CD4-positive, alpha-beta T cell treated with Interleukin-21 for 1 hour (primary cell): ENCODE measurements at places on chromosomes 7 and 10.
A peak's percentile ranks its signal among the peaks of the same experiment; 100 is the strongest.

DNA sequence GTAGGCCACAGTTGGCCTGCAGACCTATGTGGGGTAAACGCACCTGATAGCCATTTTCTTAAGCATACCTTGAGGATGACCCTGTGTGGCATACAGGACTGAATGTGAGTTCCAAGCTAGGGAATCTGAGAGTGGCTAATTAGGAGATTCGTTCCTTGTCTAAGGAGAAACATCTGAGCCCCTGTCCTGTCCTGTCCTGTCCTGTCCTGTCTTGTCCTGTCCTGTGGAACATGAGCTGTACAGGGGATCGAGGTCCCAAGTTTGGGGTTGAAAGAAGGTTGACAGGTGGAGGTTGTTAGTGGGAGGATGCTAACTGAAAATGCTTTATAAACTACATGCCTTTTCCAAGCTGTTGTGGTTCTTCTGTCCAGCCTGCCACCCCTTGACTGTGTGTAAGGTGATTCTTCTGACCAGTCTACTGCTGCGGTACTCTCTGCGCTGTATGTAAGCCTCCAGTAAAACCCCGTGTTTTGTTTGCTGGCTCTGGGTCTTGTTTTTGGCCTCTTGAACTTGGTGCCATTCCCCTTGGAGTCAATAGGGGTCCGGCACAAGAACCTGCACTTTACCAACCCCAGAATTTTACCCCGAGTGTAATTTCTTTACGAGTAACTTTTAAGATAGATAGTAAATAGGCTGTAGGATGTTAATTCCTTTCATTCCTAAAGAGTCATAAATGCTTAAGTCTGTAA, 26.4 kb downstream of the ZNRF2 start:
- no peak for DNase-seq

GRCh38 chr10:123494301-123494808, 171.8 kb upstream of the GPR26 start:
- DNase-seq: no peak

GRCh38 chr10:129511086-129511485, 44.0 kb downstream of the MGMT start:
- no peak for DNase-seq

DNA sequence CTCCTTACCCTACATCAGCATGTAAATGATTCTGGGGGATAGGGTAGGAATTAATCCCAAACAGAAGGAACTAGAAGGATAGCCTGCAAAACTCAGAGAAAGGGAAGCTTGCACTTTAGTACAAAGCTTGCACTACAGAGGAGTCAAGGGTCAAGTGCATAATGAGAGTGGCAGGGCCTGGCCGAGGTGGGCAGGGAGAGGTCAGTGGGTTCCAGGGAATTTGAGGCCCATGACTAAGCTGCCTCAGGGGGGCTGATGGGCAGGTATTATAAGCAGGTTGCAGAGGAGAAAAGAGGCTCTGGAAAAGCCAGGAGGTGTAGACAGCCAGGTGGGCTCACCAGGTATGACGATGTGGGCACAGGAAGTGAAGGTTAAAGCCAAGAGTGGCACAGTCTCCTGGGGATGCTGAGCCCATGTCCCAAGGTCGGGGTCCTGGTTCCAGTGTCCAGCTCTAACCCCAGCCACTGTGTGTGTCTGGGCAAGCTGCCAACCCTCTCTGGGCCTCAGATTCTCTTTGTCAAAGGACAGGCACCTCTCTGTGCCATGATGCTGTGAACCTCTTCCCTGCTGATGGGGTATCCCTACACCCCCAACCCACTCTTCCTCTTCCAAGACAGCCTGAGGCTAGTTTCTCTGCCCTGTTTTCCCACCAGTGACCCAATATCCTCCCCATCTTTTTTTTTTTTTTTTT, 32.0 kb upstream of the ELN start:
- DNase-seq: no peak

GRCh38 chr7:20351901-20352300, 21.2 kb downstream of the ITGB8 start:
- DNase-seq: no peak

DNA sequence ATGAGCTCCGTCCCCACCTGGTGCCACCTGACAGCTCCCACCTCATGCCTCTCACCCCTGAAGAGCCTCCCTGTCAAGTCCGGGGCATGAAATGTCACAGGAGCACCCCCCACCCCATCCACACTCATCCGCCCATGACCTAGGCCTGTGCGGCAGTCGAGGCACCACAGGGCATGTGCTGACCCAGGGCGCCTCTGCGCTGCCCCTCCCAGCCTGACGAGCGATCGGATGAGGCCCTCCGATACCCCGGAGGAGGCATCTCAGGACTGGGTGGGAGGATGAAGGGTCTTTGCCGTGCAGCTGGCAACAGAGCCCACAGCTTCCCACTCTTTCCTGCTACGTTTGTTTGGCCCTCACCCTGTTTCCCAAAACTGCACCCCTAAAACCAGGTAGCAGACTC, 184.4 kb upstream of the TCERG1L start:
- DNase-seq: no peak

GRCh38 chr7:50792342-50793119, 9.8 kb upstream of the GRB10 start:
- DNase-seq: no peak

DNA sequence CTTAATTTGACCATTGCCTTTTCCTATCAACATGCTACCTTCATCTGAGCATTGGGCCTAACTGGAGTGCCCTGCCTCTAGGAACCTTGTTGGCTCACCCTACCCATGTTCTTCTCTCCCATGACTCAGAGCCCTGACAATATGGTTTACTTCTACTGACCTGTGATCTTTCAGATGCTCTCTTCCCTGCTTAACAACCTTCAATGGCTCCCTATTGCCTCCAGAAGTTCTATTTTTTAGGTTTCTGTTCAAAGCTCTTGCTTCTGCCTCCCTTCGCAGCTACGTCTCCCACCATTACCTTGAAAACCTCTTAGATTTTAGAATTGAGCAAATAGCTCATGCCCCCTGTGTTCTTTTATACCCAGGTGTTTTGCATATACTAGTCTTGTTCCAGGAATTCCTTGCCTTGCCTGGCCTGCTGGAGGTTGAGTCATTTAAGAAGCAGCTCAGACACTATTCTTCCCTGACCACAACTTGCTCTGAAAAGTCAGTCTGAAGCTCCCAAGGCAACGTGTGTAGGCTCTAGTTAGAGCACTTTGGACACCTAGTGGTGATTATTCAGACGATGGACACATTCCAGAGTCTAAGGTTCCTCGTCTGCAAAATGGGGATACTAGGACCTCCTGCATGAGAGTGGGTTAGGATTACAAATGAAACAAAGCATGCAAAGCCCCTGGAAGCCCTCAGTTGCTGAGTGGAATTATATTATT, 64.4 kb upstream of the EMX2 start:
- no peak for DNase-seq

DNA sequence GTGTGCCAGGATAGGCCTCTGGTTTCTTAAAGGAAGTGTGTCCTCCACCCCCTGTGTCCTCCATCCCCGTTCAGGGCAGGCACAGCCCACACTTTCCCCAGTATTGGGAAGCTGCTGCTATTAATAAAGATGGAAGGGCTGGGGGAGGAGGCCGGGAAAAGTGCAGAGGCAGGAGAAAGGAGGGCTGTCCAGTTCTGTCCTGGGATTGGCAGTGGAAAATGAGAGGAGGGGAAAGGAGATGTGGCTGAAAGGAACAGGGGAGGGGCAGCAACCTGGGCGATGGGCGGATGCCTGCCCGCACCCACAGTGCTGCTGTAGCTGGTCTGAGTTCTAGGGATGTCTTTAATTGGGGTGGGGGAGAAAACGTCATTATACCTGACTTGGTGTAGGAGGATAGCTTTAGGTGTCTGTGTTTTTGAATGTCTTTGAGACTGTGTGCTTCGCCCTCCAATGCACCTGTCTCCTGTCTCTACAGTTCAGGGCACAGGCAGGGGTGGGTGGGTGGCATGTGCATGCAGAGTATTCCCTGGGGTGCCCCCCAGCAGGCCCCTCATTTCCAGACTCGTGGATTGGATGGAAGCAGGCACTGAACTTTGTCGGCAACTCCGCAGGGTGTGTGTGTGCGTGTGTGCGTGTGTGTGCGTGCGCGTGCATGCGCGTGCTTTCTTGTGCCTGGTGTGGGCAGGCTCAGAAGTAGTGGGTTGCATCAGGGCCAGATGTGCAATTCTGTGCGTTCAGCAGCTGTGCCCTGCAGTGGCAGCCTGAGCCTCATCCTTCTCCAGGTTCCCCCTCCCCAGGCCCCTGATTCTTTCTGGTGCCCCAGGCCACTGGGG, 2.5 kb downstream of the TRIM8 start:
- DNase-seq: peak; percentile 53

GRCh38 chr10:6647811-6648526, 67.9 kb upstream of the PRKCQ start:
- peak; percentile 77 for DNase-seq

DNA sequence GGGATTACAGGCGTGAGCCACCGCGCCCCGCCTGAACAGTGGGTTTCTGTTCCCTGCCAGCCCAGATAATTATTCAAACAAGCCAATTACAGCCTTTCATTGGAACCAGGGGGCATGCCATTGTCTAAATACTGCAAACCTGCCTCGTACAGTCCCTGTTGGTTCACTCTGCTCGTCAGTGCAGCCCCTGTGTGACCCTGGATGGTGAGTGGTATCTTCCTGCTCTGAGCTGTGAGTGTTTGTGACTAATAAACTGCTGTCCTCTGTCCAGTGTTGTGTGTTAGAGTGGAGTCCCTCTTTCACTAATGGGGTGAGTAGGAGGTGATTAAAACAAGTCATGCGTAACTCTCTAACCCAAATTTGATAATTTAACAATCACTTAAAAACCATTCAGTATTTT, 176.5 kb upstream of the FAM3C start:
- DNase-seq: no peak

GRCh38 chr10:116098411-116099022, 174.5 kb downstream of the GFRA1 start:
- no peak for DNase-seq

GRCh38 chr7:69759373-69759772, 161.1 kb downstream of the AUTS2 start:
- no peak for DNase-seq

DNA sequence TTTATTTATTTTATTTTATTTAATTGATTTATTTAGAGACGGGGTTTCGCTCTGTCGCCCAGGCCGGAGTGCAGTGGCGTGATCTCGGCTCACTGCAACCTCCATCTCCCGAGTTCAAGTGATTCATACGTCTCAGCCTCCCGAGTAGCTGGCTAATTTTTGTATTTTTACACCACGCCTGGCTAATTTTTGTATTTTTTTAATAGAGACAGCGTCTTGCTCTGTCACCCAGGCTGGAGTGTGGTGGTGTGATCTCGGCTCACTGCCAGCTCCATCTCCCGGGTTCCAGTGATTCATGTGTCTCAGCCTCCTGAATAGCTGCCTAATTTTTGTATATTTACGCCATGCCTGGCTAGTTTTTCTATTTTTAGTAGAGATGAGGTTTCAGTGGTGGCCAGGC, 34.2 kb downstream of the AP5Z1 start:
- no peak for DNase-seq

DNA sequence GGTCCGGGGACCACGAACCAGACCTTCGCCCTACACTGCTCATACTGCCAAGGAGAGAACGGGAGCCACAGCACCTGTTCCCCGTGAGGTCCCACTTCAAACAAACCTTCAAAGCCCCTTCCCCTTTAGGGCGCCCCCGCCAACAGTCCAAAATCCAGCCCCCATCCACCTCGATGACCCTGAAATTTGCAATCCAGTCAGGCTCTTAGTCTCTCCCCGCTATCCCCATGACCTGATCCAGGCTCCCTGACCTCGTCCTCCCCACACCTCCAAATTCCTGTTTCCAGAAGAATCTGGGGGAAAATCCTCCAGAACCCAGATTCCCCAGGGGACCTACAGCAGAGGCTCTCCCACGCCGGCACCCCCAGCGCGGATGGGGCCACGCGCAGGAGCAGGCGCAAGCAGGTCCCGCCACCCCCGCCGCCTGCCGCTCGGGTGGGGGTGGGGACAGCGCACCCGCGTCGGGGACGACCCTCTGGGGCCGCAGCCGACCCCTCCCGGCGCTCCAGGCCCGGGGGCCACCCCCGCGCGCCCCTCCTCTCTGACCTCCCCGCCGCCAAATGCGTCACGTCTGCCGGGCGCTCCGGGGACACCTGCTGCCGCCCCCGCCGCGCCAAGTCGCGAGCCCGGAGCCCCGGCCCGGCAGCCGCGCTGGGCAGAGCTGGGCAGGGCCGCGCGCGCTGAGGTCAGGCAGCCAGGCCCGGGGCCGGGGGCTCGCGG, 753 bp downstream of the CAMK2B start:
- DNase-seq: no peak

- DNase-seq: no peak
Measured at GRCh38 chr7:151761231-151761630, 115.7 kb downstream of the PRKAG2 start.

DNA sequence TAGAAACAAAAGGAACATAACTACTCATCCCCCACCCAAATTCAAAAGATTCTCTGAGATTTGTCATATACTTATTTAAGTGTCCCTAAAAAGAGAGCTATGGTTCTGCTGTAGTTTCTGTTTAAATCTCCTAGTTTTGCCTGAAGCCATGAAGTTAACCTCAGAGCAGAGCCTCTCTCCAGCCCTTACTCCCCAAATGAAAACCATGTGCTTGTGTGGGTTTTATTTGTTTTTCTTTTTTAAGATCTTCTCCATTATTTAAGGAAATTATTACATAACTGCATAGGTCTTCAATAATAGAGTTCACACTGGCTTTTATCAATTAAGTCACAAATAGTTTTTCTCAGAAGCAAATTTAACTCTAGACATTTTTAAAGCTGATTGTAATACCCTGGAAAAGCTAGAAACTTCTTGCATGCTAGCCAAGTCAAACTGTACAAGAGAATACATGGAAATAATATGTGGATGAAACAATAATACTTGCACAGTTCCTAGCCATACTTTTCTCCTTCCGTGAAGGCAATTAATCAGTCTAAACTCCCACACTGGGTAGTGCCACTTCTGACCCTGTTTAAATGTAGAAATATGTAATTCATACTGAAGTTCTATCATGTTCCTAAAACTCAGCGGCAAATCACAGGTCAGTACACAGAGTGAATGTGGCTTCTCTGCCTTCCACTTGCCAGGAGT, 579.7 kb downstream of the SUGCT start:
- DNase-seq: no peak

GRCh38 chr7:69703099-69703498, 104.8 kb downstream of the AUTS2 start:
- DNase-seq: no peak

GRCh38 chr7:39085590-39086049, 107.9 kb downstream of the POU6F2 start:
- DNase-seq: no peak

GRCh38 chr7:30613366-30614325, 19.0 kb downstream of the GARS1 start:
- DNase-seq: no peak
